Dermis microvascular lymphatic vessel endothelial cell (primary cell): ENCODE measurements at places on chromosomes 7 and 10. TPM values are rescaled to one million over a fixed set of nuclear protein-coding genes. Genes with fewer than 3 reads are reported as not detected.

DNA sequence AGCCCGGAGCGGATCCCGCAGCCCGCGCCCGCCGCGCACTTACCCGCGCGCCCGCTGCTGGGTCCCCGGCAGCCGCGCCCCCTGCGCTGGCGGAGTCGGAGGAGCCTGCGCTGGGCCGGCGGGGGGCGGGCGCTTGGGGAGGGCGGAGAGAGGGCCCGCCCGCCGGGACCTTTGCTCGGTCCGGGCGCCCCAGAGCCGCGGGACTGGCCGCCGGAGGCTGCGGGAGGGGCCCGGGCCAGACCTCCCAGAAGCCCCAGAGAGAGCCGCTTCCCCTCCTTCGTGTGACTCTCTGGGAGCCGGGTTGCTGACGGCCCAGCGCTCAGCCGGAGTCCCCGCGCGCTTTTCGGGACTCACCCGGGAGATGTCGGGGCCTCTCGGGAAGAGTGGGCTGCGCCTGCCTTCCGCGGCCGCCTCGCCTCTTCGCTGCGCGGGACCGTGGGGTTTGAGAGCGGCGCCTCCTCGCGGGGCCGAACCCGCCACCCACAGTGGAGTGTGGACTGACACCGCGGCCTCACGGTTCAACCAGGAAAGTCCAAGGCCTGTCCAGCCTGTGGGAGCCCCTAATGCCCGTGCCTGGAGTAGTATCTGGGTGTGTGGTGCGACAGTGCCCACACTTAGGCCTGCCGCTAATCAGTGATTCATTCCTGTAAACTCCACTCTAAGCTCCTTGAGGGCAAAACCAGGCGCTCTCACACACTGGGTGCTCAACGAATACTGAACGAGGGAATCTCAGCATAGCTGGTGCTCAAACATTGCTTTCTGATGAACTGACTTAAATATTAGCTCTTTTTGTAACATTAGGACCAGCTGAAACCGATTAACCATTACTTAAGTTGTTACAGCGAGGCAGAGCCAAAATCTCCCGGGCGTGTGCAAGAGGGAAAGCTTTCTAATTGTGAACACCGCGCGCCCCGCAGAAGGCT is at the start of gene GSDME:
GSDME (minus strand) TSS at position 112 of the 923 bp plus-strand sequence. CDS start 7,690 bp downstream, outside the sequence.
- no peak for DNase-seq

DNA sequence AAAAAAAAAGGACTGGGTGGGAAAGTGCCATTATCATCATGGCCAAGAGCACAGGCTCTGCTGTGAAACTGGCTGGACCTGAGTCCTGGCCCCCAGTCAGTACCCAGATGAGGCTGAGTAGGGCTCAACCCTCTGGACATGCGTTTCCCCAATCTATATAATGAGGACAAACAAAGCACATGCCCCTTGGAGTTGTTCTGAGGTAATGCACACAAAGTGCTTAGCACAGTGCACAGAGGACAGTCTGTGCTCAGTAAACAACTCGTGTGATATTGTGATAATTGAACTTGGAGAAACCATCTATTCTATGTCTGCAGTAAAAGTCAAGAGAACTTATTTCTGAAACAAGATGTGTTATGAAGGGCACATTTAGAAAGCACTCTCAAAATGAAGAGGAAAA is 138.8 kb downstream of the KCNMA1 start:
- DNase-seq, result no peak

- DNase-seq, result no peak
Measured at GRCh38 chr10:48533951-48534720, 70.7 kb downstream of the ARHGAP22 start.

DNA sequence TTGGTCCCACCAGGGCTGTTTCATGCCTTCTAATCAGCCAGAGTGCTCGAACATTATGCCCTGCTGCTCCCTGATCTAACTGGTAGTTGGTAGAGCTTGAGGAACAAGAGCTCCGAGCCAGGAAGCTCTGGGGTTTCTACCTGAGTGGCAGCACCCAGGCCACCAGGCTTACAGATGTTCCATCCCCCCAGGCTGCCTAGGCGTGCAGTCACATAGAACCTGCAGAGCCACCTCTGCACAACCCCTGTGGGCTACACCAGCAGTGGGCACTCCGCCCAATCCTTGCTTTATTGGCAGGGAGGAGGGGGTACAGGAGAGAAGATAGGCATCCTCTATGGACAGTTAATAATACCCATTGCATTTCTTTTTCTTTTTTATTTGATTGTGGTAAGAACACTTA is 21.8 kb downstream of the MAP3K8 start:
- DNase-seq, result no peak

DNA sequence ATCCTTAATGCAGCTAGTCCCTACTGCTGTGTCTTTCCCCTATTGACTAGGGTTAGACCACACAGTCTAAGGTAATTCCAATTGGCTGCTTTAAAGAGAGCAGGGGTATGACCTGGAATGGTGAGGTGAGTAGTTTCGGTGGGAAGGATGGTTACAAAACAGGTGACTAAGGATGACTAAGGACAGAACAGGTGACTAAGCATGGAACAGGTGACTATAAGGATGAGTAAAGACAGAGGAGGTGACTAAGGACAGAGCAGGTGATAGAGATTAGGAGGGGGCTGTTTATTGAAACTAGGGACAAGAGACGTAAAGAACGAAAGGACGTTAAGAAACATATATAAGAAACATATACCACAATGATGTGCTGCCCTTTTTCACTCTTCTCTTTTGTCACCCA is 145.1 kb upstream of the TMEM106B start:
- DNase-seq, result no peak

DNA sequence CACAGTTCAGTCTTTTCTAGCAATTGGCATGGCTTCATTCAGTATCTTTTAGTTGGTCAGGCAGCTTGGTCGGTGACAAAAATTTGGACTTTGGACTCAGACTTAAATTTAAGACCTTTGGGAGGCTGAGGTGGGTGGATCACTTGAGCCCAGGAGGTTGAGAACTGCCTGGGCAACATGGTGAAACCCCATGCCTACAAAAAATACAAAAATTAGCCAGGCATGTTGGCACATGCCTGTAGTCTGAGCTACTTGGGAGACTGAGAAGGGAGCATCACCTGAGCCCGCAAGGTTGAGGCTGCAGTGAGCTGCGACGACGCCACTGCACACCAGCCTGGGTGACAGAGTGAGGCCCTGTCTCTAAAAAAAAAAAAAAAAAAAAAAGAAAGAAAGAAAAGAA is 19.5 kb upstream of the ITPRID1 start:
- no peak for DNase-seq

DNA sequence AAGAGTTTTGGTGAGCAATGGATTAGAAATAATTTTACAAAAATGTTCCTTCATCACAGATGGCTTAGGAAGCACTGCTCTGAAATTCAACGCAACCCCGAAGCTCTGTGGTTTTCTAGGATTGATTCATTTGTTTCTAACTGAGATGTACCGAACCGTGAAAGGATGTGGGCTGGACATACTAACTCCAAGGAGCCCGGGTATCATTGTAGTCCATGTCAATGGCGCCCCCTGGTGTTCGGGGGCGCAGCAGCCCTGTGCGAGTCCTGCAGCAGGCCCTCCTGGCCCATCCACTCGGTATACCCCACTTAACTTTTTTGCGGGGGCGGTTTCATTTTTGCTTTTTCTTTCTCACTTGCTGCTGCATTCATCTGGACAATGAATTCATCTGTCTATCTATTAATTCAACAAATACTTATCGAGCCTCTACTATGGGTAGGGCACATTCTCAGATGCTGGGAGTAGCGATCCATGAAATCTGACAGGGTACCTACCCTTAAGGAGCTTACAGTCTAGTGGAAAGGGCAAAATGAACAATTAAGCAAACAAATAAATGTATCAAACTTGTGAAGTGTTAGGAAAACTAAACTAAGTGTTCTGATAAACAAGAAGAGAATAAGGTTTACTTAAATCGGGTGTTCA is 25.2 kb upstream of the ITPRID1 start:
- peak; percentile 3 for DNase-seq

DNA sequence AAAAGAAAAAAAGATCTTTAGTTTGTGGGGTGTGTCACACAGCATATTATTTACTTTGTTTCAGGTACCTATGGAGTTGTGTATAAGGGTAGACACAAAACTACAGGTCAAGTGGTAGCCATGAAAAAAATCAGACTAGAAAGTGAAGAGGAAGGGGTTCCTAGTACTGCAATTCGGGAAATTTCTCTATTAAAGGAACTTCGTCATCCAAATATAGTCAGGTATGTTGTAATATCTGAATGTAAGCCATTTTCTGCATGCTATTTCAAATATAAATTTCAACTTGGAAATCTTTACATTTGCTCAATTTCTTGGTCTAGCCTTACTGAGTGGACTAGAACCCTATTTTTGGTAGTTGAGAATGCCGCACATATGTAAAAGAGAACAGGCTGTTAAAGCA is 6.4 kb downstream of the CDK1 start:
- no peak for DNase-seq

DNA sequence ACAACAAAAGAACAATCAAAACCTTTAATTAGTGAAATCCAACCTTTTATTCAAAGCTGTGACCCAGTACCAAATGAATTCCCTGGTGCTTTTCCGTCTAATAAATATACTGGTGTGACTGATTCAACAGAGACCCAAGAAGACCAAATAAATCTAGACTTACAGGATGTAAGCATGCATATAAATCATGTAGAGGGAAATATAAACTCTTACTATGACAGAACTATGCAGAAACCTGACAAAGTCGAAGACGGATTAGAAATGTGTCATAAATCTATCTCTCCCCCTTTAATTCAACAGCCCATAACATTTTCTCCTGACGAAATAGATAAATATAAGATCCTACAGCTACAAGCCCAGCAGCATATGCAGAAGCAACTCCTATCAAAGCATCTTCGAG is 540.6 kb upstream of the TEX47 start:
- no peak for DNase-seq

DNA sequence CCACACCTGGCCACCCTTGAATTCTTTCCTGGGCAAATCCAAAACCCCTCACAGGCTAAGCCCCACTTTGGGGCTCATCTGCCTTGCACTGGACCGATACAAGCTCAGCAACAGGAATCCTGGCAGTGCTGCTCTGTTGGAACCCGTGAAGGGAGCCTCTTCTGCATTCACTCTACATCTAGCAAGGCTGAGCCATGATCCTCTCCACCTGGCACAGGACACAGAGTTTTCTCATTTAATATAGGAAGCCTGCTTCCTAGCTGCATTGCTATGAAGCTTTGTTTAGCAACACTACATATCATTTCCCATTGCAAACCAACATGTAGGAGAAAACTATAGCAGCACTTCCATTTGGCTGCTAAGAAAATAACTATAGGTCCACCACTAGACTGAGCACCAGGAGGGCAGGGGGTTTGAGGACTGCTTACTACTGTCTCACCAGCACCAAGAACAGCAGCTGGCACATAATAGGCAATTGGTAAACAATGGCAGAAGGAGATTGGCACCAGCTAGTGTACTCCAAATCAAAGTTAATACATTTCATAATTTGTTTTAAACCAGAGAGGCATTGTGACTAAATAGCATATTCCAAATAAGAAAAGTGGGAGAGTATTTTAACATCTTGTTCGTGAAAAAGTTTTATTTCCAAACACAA is 56.1 kb downstream of the CPVL start:
- DNase-seq, result no peak

GRCh38 chr7:158815083-158815799 is 14.1 kb downstream of the ESYT2 start:
- DNase-seq, result no peak

The ASB4 gene
- total RNA-seq, result not detected in 2 replicates

The SLC13A1 gene
- not detected in 2 replicates for total RNA-seq

The RAPGEF5 gene
- 138 and 171 TPM in 2 replicates for total RNA-seq

The NEUROD6 gene
- total RNA-seq, result not detected in 2 replicates
